Activated T-helper 1 cell treated with anti-CD3 and anti-CD28 coated beads, Interleukin-2, amount 50 U/mL, for 16 hours (primary cell): ENCODE measurements at places on chromosomes 2 and 18.

GRCh38 chr18:79926715-79927606, 24.5 kb downstream of the SLC66A2 start:
- DNase-seq = no peak

DNA sequence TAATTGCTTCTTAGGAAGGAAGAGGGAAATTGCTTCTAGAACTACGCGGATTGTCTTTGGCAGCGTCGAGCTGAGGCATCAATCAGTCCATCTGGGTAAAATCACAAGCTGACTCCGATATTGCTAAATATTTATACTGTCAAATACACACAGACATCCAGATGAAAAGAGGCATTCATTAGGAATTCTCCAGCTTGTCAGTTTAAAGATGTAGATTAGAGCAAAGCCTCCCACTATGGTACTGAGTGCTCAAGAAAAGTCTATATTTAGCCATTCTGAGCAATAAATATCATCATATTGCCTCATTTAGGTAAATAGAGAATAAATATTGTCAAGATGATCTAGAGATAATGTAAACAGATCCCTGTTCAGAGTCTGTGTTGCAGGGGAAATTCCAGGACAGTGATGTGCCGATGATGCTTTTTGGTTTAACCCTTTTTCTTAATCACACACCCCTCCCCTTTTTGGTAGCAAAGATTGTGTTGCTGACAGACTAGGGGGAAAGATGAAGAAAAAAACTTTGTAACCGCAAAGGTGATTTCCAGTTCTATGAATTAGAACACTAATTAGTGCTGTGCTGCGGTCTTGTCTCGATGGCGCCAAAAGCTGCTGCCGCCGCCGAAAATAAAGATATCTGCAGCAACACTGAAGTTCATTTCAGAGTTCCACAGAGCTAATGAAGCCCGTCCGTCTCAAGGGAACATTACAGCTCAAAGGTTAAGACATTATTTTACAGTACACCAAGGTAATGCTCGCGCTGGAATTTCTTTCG, 171.8 kb downstream of the PTGR3 start:
- no peak for DNase-seq

DNA sequence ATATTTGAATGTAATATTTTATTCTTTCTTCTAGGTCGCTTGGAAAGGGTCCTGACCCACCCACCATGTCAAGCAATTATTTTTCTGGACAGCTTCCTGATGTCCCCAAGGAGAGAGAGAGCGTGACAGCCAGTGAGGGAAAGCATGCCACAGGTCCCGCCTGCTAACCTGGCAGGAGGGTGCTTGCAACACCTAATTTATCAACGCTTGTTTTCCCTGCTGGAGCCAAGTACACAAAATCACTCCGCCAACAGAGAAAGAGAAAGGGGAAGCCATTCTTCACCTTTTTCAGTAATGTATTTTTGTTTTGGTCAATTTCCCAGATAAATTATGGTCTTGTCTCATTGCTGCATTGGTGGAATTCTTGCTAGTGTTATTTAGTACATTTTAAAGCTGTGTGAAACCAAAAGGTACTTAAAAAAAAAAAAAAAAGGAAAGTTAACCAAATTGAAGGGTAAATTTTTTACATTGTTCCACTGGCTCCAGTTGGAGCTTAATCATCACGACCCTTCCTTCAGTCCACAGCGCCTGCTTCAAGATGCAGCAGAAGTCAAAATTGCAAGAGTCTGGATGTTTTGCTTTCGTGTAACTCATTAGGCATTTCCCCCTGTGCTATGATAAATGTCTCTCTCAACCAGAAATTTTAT, 88.5 kb upstream of the COPS8 start:
- no peak for DNase-seq

- no peak for DNase-seq
Measured at GRCh38 chr2:121591199-121591598, 58.1 kb downstream of the CLASP1 start.

- DNase-seq = no peak
Measured at GRCh38 chr2:84878896-84879583, 1.8 kb downstream of the TRABD2A start.

GRCh38 chr2:46260305-46260704, 36.9 kb upstream of the EPAS1 start:
- DNase-seq = no peak

GRCh38 chr18:68427951-68428401, 286.9 kb downstream of the TMX3 start:
- no peak for DNase-seq

- no peak for DNase-seq
Measured at GRCh38 chr2:100679211-100679610, 116.4 kb downstream of the PDCL3 start.

GRCh38 chr2:38039121-38039910, 36.6 kb downstream of the CYP1B1 start:
- DNase-seq = no peak
